Fibroblast of skin of right biceps (primary cell): ENCODE measurements at places on chromosomes 4 and X.

- peak; percentile 27 for DNase-seq
These were observed 448.1 kb downstream of the ADGRL3 start for GRCh38 chr4:61648264-61648663.

DNA sequence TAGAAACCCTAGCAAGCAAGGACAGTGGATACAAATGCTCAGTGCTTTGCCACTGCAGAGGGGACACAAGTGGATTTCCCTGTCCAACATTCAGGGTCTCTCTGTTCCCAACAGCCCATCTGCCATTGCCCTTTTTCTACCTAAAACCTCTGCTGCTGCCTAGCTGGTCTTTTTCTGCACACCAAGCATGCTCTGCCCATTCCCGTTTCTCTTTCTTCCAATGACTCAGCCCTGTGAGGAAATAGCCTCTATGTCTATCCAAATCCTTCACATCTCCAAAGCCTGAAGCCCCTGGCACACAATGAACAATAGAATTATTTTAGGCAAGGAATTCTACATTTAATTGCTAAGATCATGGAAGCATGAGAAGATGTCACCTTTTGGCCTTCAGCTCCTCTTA is 5.7 kb upstream of the AMELX start:
- no peak for DNase-seq

GRCh38 chr4:929096-929765 is 2.9 kb downstream of the GAK start:
- DNase-seq = no peak

- no peak for DNase-seq
These were observed 167.6 kb upstream of the CXorf66 start for GRCh38 chrX:140132937-140133336.

GRCh38 chrX:113539599-113540356 is 699.1 kb upstream of the AMOT start:
- DNase-seq = no peak

GRCh38 chr4:146059151-146059550 is 116.4 kb upstream of the LSM6 start:
- no peak for DNase-seq

GRCh38 chr4:147139455-147140198 is 194.0 kb upstream of the TTC29 start:
- DNase-seq = no peak

GRCh38 chrX:44012484-44013096 is 39.4 kb upstream of the NDP start:
- DNase-seq = peak; percentile 66

DNA sequence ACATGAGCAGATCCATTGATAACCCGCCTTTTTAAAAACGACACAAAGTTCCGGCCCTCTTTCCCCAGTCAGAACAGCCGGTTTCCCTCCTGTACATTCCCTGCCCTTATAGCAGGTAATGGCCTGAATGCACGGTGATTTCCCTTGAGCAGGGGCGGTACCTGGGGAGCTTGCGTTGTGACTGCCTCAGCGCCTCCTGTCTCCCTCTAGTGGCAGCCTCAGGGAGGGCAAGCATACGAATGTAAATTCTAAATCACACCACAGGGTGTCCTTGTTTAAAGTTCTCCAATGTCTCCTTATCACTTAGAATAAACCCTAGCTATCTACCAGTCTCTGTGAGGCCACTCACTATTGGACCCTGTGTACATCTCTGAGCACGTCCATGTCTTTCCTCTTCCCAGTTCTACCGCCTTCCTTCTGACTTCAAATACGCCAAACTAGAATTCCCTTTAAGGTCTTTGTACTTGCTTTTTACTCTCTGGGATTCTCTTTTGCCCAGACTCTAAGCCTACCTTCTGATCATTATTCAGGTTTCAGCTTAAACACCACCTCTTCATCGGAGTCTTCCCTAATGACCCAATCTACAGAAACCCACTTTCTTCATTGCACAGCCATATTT is 18.4 kb upstream of the LDB2 start:
- DNase-seq = peak; percentile 35

DNA sequence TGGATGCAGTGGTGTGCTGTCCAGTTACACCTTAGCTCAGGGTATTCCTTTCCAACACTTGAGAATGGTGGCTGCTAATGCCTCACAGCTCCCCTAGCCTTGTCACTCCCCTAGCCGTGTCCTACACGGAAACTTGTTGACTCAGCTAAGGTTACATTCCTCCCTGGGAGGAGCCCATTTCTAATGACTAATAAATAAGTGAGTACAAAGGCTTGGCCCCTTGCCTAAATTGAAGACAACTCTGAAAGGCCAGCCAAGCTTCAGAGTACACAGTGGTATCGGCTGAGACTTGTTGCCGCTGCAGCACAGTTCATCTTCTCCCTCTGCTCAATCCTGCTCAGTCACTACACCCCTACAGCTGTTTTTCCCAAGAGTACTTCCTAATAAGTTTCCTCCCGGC is 21.2 kb upstream of the SLC25A31 start:
- DNase-seq = peak; percentile 75

- peak; percentile 96 for DNase-seq
These were observed 6.9 kb upstream of the AFF1 start for GRCh38 chr4:86927843-86928395.

DNA sequence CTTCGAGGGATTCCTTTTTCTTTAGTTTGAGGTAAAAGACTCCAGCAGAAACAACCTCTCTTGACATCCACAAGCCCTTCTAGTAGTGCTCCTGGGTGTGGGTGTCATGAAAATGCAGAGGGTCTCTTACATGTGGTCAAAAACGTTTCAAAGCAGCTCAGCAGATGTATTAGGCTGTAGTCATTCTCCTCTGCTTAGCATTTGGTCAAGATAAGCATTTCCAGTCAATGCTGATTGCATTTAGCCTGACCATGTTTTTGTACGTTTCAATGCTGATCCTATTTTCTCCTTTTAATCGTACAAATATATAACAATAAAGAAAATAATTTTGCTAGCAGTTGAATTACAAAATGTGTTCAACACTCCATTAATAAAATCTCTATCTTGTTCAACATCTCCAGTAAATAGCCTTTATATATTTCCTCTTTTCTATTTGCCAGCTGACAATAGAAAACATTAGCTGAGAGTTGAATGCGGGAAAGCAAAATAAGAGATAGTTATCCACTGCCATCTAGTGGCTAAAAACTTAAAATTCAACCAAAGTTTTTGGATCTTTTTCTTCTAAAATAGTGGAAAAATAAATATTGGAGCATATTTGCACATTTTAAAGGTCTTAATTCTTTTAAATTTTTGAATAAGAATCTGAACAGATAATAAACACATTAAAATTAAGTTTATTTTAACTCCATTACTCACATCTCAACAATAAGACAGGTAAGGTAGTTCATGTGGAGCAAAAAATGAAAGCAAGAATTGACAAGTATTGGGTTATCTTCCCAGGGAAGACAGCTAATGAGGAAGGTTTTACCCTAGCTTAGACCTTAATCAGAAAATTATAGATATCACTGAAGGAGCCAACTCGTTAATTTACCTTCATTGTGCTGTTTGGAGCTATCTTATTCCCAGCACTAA is 15.2 kb upstream of the PACRGL start:
- peak; percentile 17 for DNase-seq
